Stimulated activated CD4-positive, alpha-beta T cell treated with anti-CD3 and anti-CD28 coated beads, Interleukin-1b, Interleukin-23, amount 100 ng/mL, for 48 hours (primary cell): ENCODE measurements at places on chromosomes 2 and 18.
A peak's percentile ranks its signal among the peaks of the same experiment; 100 is the strongest.

DNA sequence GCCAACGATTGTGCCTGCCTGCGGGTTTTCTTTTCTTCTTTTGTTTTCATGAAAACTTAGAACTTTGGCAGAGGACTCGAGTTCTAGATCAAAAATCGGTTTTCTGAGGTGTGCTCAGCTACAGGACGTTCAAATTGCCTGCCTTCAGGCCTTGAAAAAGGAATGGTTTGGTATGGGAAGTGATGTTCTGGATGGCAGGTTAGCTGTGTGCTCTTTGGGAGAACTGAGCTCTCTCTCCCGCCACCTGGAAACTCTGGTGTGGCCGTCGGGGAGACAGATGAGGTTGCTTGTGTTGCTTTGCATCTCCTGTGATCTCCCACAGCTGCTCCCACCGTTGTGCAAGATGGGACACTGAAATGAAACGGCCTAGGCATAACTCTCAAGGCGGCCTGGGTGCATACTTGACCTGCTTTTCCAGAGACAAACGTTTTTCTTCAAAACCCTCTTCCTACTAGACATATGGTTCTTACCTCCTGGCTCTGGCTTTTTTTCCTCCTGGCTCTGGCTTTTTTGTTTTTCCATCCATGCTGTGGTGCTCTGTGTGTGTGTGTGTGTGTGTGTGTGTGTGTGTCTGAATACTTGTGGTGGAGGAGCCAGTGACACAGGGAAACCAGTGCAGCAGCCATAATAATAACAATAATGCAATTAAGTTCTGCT, 2.0 kb downstream of the FMNL2 start:
- no peak for DNase-seq

DNA sequence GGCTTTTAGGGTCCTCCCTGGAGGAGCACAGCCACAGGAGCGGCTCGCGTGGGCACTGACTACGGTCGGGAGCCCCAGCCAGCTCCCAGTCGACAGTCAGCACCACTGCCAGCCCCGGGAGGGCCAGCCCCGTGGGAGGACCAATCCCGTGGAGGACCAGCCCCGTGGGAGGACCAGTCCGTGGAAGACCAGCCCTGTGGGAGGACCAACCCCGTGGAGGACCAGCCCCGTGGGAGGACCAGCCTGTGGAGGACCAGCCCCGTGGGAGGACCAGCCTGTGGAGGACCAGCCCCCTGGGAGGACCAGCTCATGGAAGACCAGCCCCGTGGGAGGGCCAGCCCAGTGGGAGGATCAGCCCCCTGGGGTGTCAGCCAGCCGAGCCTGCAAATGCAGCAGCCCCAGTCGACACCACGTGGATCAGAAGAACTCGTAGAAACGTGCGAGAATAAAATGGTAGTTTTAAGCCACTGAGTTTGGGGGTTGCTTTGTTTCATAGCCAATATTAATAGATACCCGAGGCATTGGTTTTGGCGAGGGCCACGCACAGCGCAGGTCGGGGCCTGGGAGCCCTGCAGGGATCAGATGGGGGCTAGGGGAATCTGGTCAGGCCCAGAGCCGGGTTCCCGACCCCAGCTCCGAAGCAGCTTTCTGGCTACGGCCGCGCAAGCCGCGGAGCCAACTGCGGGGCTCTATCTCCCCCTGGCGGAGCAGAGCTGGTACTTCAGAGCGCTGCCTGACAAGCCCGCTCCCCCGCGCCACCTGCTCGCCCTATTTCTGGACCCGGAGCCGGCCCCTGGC, 73.0 kb downstream of the TEX51 start:
- peak; percentile 68 for DNase-seq

DNA sequence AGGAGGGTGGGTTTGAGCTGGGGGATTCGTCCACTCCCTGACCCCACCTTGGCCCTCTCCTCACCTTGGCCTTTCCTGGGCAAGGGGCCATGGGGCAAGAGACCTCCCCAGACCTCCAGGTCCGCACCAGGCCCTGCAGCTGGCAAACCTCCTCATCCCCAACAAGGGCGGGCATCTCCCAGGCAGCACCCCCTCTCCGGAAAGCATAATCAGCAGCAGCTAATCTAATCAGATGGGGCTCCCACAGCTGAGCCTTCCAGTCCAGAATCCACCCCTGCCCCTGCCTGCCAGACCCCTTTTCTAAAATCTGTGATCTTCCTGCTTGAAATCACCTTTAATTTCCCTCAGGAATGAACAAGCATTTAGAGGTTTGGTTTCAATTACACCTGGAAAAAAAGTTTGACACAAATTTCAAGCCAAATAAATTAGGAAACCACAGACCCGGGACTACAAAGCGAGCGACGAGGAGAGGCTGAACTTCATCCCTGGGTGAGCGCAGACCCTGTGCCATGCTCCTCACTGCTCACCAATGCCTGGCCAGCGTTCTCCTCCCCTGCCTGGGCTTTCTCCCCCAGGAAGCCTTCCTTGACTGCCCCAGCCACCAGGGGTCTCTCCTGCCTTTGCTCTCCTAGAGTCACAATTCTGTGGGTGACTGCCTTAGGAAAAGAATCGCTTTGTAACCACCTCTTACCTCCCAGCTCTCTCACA, 143.0 kb upstream of the MYCN start:
- DNase-seq = no peak

DNA sequence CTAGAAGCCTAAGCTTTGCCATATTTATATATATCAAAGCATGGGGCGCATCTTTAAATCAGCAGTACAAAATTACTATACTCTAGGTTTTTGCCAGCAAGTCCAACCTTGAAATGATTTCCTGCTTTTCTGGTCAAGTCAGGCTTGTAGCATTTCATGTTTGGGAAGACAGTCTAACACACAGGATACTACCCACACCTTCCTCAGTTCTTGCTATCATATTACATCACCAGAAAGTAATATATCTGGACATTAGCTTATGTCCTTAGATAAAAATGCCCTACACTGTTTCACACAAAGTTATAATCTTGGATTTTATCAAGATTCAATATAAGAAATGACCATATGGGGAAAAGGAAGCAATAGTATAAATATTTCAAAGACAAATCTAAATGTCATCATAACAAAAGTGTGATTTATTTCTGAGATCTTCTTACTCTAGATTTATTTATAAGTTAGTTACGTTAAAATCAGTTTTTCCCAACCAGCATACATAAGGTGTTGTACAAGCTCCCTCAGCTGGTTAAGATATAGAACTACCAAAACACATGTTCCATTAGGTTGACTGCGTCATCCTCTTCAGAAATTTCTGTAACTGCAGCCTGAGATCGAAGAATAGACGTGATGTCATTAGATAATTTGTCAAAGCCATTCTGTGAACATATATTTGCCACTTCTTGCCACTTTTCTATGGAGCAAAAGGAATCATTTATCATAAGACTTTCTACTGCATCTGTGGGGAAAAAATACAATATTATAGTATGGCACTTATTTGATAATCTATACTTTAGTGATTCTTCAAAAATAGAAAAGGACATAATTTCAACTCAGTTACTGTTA, 56.6 kb downstream of the CLHC1 start:
- no peak for DNase-seq

DNA sequence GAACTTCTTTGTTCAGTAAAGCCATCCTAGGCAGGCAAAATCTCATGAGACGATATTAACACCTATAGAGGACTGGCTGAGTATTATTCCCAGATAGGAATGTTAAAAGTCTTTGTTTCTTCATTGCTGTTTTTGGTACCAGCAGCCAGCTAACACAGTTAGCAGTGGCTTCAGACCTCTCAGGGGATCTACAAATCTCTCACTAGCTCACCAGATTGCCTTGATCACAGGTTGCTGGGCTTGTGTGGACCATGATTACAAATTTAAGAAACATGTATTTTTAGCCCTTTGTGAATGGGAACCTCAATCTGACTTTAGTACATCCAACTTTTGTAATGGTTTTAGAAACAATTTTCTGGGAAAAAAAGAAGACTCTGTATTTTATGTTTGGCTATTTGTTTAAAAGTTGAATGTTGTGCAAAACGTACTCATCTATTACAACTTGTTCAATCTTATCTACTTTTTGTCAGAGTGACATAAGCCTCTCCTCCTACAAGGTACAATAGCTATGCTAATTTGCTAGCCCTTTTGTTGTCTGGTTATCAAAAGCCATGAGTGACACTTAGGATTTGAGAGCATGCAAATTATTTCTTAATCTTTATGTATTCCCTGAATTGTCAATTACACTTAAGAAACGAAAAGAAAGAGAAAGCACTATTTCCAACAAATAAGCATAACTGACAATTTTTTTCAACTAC, 693.1 kb downstream of the ERBB4 start:
- no peak for DNase-seq

DNA sequence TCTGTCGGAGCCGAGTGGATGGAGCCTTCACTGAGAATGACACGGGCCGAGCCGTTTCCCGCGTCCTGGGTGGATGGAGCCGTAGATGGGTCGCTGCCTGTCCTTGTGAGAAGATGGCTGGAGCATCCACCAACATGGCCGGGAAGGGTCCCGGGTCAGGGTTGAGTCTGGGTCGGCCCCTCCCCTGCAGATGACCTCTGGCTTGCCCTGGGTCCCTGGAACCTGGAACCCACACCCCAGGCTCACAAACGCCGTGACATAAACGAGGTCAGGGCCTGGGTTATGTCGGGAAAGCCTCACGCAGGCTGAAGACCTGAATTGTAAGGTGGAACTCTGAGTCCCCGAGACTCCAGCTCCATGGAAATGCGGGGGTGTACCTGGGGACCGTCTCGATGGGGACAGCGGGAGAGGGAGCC, 94.9 kb downstream of the NFATC1 start:
- no peak for DNase-seq

DNA sequence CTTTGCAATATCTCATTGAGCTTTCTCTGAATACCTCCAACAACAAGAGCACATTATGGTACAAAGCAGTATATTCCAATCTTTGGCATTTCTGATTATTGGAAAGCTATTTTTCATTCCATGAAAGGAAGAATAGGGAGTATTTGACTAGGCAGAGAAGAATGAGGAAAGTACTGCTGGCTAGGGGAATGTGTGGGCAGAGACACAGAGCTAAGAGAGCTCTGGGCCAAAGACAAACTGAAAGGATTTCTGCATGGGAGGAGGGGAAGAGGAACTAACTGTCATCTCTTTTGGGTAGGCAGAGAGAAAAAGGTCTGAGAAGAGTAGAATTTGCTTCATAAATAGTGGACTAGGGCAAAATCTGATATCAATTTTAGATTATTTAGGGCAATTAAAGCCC, 150.8 kb downstream of the CCDC85A start:
- DNase-seq = no peak

DNA sequence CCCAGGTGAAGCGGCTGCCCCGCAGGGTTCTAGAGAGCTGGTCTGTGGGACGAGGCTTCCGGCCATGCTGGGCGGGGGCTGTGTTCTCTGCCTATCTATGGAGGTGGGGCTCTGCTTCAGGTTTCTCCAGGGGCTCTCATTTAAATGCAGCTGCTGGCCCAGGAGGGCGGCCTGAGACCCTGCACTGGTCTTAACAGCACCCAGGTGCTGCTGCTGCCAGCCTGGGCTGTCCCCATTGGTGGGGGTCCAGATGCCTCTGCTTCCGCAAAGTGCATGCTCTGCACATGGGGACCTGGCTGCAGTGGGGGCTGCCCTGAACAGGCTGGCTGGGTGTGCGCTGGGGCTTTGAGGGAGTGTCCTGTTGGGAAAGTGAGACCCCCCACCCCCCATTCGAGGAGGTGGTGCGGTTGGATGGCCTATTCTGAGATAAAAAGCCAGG, 29.7 kb upstream of the ALLC start:
- DNase-seq = no peak

DNA sequence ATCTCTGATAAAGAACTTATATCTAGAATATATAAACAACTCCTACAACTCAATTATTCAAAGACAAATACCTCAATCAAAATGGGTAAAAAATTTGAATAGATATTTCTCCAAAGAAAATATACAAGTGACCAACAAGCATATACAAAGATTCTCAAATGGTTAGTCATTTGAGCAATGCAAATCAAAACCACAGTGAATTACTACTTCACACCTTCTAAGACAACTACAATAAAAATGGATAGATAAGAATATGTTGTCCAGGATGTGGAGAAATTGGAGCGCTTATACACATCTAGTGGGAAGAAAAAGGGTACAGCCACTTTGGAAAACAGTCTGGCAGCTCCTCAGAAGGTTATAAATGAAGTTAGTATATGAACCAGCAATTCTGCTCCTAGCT, 332.9 kb downstream of the TGIF1 start:
- DNase-seq = no peak

- no peak for DNase-seq
Observed at GRCh38 chr2:60485055-60485454, 68.4 kb downstream of the BCL11A start.

GRCh38 chr18:78981989-78982620, 2.5 kb downstream of the SALL3 start:
- no peak for DNase-seq

DNA sequence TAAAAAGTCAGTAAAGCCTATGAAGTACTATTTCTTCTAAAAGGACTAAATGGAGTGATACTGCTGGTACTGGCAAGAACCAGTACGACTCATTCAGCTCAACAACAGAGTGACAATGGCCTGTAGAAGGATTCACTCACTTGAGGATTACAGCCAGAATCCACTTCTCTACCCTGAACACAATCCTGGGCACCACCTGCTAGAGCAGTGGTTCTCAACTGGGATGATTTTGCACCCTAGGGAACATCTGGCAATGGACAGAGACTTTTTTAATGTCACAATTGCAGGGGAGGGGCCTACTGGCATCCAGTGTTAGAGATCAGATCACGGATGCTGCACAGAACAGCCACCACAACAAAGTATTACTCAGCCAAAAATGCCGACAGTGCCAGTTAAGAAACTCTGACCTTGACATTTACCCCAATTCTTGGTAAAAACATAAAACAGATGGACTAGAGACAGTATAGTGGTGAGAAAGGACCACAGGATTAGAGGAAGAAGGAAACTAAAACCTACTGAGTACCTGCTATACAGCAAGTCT, 5.0 kb downstream of the SPIRE1 start:
- peak; percentile 14 for DNase-seq

DNA sequence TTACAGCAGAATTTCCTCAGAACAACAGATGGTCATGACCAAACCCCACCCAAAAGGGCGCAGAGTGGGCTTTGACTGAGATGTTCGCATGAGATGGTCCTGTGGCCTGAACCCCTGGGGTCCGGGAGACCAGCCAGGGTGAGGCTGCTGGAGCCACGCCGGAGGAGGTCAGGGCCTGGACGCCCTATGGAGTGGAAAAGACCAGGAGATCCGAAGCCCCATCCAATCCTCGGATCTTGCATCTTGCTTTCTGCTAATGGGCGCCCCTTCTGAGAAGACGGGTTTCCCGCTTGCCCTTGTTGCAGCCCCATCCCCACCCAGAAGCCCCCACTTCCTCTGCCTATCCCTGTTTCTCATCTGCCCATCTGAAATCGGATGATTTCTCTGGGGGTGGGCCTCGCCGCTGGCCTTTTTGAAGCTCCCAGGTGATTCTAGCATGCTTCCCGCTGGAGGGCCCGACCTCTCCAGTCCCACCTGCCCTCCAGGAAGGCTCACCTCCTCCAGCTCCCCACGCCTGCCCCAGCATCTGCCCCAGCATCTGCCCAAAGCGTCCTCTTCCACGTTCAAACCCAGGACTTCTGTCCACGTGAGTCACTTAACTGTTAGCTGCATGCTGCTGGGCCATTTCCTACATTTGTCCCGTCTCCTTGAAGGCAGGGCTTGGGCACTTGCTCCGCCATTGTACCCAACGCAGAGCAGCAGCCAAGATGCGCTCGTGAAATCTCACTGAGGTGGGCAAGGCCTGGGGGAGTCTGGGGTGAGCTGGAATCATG, 4.3 kb upstream of the CNDP1 start:
- no peak for DNase-seq

- DNase-seq = no peak
Observed at GRCh38 chr2:120751553-120751952, 15.9 kb downstream of the GLI2 start.
